ENCODE measurements at places on chromosomes 7 and 10.

DNA sequence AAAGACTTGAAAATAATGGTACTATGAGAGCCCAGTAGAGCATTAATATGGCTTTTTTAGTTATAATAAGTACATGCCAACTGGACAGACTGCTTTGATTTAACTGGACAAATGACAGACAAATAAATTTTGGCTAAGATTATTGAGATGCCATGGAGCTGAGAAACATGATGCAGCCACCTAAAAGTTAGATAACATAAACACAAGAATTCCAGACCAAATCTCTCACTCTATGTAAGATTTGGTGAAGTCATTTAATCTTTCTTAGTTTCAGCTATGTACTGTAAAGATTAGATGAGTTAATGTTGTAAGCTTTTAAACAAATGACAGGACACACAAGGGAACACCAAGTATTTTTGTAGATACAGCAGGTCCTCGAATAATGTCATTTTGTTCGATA is 118.2 kb downstream of the CACNA2D1 start:
- no peak for DNase-seq

DNA sequence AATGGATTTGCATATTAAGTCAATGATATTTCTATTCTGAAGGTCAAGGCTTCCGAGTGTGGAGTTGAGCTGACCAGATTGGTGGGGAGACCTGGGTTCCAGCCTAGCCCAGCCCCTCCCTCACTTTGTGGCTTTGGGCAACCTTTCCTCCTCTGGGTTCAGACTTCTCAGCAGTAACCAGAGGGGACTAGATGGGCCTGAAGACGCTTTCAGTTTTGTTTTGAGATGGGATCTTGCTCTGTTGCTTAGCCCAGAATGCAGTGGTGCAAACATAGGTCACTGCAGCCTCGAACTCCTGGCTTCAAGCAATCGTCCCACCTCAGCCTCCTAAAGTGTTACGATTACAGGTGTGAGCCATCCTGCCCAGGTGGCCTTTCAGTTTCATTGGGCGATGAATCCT is 68.1 kb upstream of the LEP start:
- no peak for DNase-seq

DNA sequence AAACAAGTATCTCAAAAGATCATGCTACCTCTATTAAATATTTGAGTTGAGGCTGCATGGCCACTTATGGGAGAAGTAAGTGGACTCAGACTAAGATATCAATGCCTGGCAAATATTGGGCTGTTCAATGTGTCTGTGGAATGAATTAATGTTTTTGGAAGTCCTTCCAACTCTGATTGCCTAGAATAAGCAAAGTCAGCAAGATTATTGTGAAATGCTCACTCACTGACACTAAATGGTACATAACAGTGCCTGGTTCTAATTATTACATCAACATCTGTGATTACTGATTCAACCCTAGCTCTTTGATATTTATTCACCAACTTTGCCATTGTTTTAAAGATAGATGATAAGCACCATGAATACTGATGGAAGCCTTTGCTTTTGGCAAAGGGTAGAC is 45.5 kb upstream of the HDAC9 start:
- no peak for DNase-seq

- no peak for DNase-seq
Observed at GRCh38 chr7:45917658-45918057, 3.4 kb downstream of the IGFBP3 start.

DNA sequence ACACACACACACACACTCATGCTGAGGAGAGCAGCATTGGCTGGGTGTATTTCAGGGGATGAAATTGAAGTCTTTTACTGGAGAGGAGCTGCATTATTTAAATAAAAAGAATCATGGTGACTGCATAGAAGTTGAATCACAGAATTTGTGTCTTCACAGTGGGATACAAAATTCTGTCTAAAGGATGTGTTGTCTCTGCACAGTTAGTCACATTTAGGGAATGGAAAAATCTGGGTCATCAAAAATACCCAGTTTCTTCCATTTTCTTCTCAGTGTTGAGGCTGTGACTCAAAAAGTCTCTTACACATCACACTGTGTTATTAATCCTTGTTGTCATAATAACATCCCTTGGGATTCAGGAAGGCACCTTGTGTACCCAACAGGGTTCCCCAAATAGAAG is 10.9 kb downstream of the PAPSS2 start:
- DNase-seq = no peak

DNA sequence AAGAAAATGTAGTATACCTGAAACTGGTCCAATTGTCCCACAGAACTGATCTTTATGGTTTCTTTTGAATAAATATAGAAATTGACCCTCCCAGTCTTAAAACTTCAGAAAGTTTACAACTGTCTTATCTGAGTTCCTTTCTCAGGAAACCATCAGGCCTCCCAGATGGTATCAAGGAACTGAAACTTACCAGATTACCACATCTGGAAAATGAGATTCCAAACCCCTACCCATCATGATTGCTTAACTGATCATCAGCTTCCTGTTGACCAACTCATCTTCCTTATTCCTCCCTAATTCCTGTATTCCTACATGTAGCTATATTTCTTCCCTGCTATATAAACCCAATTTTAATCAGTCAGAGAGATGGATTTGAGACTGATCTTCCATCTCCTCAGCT is 5.5 kb downstream of the VWDE start:
- DNase-seq = no peak

DNA sequence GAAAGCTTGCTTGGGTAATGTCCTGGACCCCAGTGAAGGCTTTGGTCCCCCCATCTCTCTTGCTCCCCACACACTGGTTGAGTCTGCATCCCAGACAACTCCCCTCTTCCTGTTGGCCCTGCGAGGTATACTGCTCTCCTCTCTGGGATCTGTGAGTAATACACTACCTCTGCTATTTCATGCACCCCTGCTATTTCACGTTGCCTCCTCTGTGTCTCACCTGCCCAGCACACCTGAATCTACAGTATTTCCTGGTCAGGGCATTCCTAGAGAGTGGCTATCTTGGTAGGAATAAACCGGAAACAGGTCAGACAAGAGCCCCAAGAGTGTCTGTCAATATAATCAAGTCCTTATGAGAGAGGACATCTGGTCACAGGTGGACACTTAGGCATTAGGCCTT is 114.3 kb upstream of the ODAD2 start:
- DNase-seq = no peak

DNA sequence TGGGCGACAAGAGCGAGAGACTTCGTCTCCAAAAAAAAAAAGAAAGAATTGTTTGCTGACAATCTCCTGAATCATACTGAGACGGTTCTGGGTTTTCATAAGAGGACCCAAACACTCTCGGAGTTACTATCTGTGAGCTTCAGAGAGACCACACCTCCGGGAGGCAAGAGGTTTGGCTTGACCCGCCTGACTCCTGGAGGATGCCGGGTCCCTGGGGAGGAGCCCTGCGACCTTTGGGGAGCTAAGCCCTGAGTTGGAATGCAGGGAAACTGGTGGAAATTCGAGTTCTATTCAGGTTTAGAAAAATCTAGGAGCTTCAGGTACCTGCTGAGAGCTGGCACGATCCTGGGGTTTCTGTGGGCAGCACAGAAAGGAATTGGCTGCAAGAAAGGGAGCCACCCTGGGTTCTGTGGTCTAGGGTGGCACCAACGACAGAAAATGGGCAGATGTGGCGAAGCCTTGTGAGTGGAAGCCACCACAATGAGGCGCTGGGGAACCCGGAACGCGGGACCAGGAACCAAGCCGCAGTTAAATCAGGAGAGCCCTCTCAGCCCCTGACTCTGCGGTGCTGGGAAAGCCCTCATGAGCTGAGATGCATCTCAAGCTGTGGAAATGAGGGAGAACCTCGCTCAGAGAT is 21.9 kb upstream of the GATAD1 start:
- DNase-seq = no peak

DNA sequence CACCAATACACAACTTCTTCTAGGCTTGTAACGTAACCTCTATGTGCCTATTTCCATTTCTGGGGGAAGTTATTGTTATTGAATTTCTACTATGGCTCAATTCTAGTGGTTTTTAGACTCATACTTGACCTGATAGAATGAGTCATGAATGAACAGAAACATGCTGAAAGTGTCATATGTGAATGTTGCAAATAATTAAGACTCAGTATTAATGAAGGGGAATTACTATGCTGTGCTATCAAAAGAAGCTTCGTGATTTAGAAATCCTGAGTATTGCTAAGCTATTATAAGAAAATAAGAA is 135.1 kb upstream of the ZWINT start:
- DNase-seq = no peak

GRCh38 chr7:25454562-25455041 is 226.3 kb upstream of the NPVF start:
- no peak for DNase-seq

DNA sequence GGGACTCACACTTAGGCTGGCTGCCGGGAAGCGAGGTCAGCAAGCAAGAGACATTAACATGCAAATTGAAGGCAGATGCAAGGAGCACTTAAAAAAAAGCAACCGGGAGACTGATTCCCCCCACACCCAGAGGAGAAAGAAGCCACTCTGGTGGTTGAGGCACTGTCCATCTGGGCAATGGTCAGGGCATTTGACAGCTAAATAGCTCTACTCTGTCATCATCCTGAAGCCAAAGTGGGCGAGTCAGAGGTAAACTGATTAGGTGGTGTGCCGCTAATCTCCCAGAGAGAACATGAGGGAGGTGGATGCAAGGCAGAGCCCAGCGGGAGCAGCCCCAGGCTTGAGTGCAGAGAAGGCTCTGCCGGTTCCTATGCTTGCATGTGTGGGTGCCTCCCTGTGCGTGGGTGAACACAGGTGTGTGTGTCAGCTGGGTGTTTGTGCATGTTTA is 100.6 kb downstream of the PLXNA4 start:
- DNase-seq = no peak

DNA sequence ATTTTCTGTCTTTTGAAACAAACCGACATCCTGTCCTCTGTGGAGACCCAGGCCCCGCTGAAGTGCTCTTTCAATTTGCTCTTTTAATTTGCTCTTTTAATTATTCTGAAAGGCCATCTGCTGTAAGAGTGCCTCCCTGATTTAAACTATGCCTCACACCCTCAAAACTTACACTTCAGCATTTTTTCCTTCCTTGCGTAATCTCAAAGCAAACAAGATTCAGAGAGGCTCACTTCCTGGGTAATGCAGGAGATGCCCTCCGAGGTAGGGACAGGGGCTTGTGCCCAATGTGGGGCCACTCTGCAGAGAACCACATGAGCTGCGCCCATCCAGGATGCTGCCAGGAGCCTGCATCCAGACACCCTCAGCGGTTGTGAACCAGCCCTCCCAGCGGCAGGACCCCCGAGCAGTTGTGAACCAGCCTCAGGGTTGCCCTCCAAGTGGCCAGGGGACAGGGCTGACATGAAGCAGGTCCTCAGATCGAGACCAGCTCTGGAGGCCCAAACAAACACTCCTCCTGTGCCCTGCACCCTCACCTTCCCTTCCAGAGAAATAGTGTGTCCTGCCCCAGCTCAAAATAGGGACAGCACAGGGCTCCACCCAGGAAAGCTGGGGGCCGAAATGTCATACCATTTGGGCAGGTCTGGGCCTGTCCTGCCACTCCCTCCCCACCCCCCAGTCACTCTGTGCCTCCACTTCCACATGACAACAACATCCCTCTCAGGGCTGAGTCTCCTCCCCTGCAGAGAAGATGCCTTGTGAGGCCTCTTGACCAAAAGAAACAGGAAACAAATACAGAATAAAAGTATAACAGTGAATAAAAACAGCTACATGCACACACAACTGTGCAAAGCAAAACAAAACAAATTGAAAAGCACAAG is 190.4 kb downstream of the PTPRN2 start:
- DNase-seq = no peak

DNA sequence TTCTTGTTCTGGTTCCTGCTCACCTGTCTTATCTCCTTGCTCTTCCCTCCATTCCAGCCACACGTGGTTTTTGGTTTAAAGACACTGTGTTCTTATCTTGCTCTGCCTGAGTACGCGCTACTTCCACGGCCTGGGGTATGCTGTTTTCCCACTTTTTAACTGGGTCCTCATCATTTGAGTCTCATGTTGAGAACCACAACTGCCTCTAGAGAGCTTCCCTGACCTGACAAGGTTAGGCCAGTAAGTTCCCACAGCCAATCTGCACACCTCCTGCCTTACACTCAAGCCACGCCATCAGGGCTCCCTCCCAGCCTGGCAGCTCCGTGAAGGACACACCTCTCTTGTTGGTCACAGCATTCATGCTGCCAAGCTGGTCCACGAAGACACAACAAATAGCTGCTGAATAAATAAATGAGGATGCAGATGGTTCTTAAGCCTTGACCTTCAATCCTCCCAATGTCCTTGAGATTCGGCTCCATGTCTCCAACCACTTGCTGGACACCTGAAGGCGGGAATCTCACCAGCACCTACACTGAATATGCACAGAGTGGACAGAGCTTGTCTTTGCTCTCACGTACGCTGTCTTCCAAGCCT is 201.7 kb upstream of the KLF14 start:
- no peak for DNase-seq

- no peak for DNase-seq
Observed at GRCh38 chr10:127987467-127988380, 80.8 kb downstream of the PTPRE start.

DNA sequence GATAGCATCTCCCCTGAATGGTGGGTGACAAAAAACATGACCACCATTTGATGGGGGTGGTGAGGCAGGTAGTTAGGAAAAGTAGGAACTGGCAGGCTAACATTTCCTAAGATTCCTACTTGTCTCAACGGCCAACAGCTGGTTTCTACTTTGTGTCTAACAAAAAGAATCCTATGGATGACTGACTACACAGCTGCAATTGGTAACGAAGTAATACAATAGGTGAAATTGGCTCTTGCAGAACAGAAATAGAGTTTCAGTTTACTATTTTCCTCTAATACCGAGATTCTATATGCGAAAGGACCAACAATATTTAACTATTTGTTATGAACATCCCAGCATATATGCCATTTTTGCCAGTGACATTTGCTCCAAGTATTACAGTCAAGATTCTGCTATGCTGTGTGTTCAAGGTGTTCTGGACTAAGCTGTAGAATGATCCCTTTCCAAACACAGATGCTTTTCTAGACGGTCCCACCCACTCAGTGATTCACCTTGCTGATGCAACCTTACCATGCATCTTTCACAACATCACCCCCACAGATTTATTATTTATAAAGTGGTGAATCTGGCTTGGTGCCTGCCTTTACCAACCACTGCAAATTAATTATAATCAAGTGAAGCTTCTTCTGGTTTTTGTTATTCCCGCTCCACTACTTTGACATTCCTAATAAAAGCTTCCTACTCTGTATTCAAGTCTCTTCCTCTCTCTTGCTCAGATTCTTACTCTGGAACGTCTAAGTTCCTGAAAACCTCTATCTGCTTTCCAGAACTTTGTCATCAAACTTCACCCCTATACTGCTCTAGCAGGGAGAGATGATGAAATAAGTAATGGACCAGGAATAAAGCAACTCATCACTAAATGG is 16.8 kb downstream of the BBIP1 start:
- no peak for DNase-seq

DNA sequence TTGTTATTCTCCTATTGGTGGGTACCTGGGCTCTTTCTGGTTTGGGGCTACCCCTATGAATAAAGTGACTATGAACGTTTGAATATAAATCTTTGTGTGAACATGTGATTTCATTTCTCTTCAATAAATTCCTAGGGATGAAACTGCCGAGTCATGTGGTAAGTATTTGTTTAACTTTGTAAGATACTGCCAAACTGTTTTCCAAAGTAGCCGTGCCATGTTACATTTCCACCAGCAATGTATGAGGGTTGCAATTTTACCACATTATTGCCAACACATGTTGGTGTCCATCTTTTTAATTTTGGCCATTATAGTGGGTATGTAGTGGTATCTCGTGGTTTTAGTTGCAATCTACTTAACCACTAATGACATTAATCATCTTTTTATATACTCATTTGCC is 94.7 kb downstream of the ZNRF2 start:
- no peak for DNase-seq
